ENCODE measurements at places on chromosomes 3 and 15.

DNA sequence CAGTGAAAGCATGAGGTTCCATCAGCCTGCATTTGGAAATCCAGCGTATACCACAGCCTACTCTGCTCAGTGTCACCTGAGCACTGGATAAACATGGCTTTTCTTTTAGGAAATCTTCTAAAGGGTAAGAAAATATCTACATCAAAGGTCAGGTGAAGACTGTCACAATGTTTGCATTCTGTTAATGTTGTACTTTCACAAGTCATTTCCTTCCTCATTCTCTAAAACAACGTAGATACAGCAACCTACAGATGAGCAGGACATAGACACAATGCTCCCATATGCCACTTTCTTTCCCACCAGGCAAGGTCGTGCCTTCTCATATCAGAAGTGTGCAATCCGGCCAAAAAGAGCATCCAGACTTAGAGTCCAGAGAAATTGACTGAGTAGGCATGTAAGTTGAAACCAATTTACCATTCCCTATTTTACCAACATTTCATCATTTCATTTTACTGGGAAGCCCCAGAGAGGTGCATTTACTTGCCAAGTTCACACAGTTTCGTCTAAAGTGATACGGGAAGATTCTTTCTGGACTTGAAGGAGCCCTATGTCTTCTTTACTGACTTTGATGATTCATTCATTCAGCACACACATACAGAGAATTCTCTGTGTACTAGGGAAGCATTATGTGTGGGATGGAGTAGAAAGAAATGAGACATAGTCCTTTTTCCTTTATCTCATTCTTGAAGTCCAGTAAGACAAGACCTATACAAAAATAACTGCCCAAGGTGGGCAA is 30.6 kb upstream of the LPP start:
- DNase-seq = no peak

DNA sequence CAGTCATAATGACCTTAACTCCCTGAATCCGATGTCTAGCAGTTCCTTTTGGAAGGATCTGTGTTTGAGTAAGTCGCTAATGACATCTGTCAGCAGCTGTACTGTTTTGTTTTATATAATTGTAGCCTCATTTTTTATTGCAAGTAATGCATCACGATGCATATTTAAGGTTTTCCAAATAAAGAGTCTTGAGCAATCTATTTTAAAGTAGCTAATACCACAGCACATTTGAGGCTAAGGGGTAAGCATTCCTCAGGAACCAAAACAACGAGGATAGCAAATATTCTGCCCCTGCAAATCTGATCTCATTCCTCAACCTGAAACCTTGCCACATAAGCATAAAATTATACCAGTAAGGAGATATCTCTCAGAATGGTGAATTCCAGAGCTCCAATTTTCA is 98.7 kb downstream of the TBC1D5 start:
- DNase-seq = no peak

DNA sequence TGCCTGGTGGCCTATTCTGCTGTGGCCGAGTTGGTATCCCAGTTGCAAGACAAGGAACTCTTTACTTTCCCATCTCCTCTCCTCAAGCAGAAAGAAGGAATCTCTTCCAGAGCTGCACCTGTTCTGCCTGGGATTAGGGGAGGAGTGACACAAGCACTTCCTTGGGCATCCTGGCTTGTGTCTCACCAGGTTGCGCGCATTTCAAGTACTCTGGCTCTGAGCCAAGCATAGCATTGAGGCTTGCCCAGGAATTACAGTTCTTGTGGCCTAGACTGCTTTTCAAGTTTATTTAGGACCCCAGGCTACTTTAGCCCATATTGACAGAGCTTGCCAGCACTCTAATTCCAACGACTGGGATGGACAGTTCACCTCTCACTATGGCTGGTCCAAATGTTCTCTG is 150.5 kb downstream of the RSRC1 start:
- DNase-seq = no peak

- DNase-seq = no peak
Observed at GRCh38 chr3:80391573-80391972, 623.8 kb upstream of the ROBO1 start.

GRCh38 chr3:178005961-178006360 is 530.3 kb upstream of the KCNMB2 start:
- DNase-seq = no peak

- DNase-seq = no peak
Observed at GRCh38 chr15:87755226-87755625, 501.3 kb downstream of the NTRK3 start.
